ENCODE measurements at places on chromosomes 7 and 10.

GRCh38 chr7:91091631-91092030, 172.6 kb upstream of the FZD1 start:
- no peak for DNase-seq

DNA sequence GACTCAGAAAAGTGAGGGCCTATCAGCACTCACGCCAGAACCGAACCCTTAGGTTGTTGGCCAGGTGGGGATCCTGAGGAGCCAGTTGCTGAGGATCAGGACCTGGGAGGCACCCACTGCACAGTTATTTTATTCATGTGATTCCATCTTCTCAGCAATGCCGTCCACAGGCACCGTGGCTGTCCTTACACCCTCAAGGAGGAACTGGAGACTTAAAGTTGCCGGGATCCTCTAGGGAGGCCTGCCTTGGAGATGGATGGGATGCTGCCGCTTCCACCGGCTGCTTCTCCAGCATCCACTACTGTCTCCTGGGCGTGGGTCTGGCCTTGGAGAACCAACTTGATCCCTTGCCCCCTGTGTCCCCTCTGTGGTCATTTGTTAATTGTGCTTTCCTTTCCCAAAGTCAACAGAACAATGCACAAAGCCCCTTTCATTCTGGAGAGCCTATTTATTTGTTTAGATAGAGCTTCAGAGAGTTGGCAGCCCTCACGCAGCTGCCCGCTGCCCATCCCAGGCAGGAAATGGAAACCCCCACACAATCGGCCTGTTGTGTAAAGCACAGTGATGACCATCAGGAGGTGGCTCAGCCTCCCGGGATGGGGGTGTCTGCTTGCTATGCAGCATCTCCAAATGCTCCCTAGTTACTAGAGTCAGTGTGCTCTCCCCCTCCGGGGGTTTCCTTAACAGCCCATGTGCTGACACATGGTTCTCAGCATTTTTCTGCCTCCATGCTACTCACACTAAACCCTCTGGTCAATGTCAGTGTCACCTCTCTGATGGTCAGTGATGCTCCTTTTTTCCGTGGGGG, 52.9 kb upstream of the IGFBP3 start:
- no peak for DNase-seq

- no peak for DNase-seq
Observed at GRCh38 chr7:140883378-140883777, 41.4 kb downstream of the BRAF start.

DNA sequence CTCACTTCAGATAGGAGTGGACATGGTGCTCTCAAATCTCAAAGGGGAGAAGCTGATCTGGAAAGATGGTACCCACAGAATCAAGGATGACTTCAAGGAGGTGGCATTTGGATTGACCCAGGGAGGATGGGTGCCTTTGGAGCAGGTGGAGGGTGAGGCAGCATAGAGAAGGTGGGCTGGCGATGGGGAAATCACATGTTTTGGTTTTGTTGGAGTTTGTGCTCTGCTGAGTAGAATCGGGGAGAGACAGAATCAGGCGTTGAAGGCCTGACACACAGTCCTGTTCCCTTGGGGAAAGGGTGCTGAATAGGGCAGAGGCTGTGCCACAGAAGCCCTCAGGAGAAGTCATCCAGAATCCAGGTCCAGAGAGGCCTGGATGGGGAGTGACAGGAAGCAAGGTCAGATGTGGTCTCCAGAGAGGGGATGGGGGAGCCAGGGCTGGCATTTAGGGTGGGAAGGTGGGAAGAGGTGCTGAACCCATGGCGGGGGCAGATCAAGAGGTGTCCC, 291.1 kb downstream of the GLRX3 start:
- DNase-seq, result no peak

GRCh38 chr10:63767138-63767801, 246.1 kb downstream of the REEP3 start:
- peak; percentile 42 for DNase-seq

- DNase-seq, result no peak
Observed at GRCh38 chr10:43867667-43868565, 219.2 kb upstream of the ZNF32 start.

DNA sequence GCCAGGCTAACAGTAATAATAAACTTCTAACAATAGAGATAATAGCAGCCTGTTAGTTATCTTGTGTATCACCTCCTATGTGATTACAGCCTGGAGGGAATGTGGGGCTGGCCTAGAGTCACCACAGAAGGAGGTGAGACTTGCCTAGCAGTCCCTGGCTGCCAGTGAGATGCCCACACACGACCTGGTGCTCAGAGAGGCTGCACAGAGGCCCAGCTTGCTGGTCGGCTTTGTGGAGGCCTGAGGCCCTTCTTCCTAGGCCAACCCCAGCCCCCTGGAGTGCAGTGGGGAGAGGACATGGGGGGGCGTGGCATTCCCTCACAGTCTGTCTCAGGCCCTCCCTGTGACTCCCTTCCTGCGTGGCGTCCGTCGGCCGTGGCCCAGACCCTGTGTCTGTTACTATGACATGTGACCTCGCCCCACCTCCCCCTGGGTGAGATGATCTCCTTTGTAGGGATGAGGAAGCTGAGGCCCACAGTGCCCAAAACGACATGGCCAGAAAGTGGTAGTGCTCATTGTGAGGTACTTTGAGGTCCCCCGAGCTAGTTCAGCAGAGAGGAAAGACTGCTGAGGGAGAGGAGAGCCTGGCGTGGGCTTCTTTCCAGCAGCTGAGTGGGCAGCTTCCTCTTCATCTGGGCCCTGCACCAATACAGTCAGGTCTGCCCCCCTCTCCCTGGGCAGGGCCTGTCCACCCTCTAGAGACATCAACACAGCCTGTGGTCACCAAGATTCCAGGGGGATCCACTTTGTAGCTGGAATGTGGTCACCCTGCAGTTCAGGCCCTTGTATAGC, 29.7 kb downstream of the UNC5B start:
- no peak for DNase-seq

DNA sequence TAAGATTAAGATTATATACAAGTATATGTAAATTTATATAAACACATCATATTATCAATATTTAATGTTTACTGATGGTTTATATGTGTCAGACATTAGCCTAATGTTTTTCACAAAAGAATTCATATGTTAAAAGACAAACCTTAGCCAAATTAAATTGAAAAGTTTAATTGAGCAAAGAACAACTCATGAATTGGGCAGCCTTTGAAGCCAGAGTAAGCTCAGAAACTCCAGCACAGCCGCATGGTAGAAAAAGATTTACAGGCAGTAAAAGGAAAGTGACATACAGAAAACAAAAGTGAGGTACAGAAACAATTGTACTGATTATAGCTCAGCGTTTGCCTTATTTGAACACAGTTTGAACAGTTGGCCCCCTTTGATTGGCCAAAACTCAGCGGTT, 124.1 kb downstream of the TSPAN12 start:
- no peak for DNase-seq

- DNase-seq, result no peak
Observed at GRCh38 chr7:151125846-151126481, 39.7 kb downstream of the AGAP3 start.

DNA sequence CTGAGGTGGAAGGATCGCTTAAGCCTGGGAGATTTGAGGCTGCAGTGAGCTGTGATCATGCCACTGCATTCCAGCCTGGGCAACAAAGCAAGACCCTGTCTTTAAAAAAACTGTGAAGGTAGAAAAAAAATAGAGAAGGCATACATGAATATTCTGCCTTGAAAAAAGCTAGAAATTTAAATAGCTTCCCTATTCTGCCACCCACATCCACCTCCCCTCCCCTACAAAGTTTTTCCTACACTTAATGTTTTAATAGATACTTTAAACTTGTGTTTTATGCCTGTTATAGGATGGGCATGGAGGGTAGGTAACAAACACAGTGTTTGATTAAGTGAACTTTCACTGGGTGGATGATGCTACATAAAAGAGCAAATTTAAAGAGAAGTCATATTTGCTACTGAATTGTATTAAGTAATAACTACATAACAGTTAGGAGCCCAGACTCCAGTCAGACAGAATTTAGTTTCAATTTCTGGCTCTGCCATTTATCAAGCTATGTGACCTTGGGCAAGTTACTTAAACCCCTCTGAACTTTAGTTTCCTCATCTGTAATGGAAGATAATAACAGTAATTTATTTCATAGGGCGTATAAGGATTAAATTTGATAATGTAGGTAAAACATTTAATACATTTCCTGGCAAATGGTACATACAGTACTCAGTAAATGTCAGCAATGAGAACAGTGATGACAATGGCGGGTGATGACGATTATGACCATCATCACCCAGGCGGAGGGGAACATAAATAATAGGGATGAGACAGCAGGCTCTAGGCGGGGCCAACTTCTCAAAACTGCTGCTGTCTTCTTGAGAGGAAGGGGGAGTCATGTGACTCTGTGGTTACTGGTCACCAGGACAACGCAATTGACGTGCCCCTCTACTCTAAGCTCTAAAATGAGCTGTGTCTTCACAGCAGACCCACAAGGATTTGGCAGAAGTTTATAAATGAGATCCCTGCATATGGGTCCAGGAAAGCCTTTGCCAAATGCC, 15.8 kb downstream of the DNMBP start:
- DNase-seq, result peak; percentile 3

DNA sequence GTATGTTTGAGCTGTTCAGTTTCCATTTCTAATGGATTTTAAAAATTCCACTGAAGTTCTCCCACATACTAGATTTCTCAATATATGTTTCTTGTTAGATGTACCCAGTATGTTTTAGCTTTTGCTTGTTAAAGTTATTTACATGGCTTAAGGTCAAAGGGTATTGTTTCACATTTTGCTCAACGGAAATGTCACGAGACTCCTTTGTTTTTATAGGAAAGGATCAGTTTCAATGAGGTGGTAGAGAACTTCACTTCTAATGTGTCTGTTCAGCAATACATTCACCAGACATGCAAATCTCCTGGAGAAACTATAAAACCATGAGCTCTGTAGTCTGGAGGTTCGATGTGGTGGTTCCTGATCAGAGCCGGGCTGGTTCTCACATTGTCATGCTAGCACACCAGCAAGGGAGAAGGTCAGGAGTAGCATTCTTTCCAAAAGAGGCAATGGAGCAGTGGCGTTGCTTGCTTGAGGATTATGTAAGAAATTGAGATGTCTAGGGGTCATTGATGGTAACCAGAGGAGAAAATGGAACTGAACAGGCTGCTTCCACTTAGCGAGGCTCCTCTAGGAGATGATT, 114.0 kb downstream of the RAB18 start:
- DNase-seq, result no peak

DNA sequence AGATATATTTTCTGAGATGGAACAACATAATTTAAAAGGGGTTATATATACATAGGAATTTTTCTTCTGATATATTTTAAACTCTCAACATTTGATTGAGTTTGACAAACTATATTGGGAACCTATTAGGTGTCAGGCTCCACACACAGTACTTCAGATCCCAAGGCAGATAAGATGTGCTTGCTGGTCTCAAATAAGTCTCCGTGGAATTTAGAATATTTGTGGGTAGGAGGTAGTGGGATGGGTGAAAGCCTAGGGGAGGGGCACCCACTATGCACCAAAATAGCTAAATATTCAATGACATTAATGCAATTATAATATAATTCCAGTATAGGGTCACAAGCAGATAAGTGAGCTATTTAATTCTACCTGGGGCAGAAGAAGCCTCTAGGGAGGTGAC, 81.5 kb downstream of the ARL4A start:
- DNase-seq, result no peak

- DNase-seq, result no peak
Observed at GRCh38 chr7:119703895-119704294, 569.1 kb upstream of the KCND2 start.

- DNase-seq, result no peak
Observed at GRCh38 chr7:32179567-32179966, 109.4 kb upstream of the PDE1C start.

DNA sequence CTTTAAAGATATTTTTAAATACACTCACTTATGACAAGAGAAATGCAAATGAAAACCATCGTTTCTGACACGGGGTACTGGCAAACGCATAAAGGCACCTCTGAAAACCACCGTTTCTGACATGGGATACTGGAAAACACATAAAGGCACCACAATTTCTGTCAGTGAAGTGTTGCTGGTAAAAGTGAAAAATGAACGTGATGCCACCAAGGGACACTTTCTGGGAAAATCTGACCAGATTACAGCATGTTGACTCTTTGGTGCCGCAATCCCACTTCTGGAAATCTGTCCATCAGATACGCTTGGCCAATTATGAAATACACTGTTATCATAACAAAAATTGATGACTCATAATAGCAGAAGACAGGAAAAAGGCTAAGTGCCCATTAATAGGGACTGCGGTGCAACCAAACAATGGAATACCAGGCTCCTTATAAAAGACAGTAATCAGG, 131.7 kb downstream of the ZMYND11 start:
- no peak for DNase-seq

DNA sequence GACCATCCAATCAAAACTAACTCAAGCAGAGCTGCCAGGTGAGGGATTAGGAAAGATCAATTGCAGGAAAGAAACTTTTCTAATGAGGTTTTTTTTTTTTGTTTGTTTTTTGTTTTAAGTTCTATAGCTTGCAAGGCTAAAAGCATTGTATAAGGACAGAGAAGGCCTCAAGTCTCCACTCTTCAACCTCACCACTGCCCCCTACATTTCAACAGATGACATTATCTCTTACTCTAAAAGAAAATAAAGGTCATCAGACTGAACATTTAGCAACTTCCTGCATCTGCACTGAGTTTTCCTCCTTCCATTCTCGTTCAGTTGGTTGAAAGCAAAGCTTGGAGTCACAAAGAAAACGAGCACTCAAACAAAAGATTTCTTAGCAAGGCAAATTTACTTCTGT, 45.2 kb upstream of the EXOC4 start:
- DNase-seq, result no peak

GRCh38 chr10:51960494-51960895, 261.1 kb upstream of the CSTF2T start:
- no peak for DNase-seq

GRCh38 chr10:132048294-132048667, 17.5 kb upstream of the JAKMIP3 start:
- DNase-seq, result no peak

DNA sequence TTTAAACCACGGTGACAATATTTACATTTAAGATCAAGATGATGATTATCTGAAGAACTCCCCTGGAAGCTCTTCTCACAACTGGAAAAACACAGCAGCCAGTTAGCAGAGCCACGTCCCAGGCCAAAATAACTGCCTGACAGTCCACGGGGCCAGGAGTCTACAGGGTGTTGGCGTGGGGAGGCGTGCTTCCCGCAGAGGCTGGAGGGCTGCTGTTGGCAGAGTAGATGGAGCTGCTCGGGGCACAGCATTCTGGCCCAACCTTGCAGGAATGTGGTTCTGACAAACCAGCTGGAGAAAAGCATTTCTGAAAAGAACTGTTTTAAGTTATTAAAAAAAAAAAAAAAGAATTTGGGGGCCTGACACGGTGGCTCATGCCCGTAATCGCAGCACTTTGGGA, 177.9 kb downstream of the EBF3 start:
- no peak for DNase-seq
